ENCODE measurements at places on chromosomes 2 and 18.

- DNase-seq, result no peak
Observed at GRCh38 chr2:152676461-152676860, 40.8 kb downstream of the PRPF40A start.

GRCh38 chr2:39488450-39488849 lies 51.4 kb upstream of the MAP4K3 start:
- DNase-seq, result no peak

DNA sequence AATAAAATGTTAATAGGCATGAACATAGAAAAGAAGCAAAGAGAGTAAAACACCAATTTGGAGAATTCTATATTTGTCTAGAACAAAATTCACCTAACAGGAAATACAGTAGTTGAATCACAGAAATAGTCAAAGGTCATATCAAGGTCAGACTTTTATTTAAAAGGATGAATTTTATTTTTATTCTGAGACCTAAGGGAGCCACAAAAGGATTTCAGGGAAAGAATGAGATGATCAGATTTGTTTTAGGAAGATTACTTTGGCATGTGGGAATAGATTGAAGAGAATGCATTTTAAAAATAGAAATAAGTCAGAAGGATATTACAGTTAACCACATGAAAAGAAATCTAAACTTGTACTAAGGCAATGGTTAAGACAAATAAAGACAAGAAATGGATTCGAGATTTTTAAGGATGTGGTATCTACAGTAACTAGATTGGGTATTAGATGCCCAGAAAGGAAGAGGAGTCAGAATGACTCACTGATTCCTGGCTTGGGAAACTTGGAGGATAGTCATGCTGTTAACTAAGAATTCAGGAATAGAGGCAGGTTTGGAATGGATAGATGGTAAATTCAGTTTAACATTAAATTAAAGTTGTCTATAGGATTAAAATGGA lies 56.0 kb downstream of the METTL4 start:
- DNase-seq, result no peak

- DNase-seq, result no peak
Observed at GRCh38 chr2:240701091-240701735, 9.5 kb downstream of the AQP12A start.

- no peak for DNase-seq
Observed at GRCh38 chr18:6056171-6056910, 161.0 kb upstream of the TMEM200C start.

DNA sequence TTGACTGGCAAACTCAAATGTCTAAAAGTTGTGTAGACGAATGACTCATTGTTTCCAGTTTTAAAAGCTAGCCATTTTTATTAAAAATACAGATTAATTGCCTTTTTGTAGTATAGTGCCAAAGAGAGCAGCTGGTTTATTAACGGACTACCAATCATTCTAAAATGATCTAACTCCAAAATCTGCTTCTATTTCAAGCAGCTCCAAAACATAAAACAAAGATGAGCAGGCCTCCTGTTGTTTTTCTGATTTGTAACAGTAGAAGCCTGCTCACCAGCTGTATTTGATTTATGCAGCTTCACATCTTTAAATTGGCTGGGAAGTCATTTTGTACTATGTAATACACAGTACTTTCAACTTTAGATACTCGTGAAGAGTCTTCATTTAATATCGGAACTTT lies 171.8 kb downstream of the UBR3 start:
- no peak for DNase-seq

- DNase-seq, result no peak
Observed at GRCh38 chr2:10900216-10901109, 11.3 kb upstream of the KCNF1 start.

GRCh38 chr2:192498747-192499146 lies 304.0 kb upstream of the TMEFF2 start:
- no peak for DNase-seq

DNA sequence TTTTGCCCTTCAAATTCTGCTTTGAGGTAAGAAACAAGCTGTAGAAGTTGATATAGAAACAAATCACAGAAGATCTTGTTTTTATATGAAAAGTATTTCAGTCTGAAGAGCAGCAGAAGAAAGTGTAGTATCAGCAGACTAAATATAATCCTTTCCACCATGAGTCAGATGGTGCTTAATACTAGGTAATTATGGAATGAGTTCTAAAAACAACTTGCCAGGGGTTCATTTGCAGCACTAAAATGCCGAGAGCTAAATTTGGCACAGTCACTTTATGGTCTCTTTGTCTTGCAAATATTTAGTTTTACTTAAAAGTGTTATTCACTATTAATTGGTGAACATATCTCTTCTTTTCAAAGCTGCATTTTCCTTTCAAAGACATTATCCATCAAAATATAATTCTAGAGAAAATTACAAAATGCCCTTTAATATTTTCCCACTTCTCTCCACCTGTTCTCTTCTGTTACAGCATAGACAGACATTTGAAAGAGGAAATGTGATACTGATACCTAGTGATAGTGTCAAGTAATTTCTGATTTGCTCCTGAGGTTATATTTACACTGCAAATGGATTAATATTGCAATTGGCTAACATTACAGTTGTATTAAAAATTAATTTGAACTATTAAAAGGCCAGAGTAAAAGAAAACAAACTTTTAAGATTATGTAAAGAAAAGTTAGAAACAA lies 5.3 kb downstream of the MYL1 start:
- DNase-seq, result no peak

GRCh38 chr2:66525606-66526005 lies 90.7 kb downstream of the MEIS1 start:
- no peak for DNase-seq

DNA sequence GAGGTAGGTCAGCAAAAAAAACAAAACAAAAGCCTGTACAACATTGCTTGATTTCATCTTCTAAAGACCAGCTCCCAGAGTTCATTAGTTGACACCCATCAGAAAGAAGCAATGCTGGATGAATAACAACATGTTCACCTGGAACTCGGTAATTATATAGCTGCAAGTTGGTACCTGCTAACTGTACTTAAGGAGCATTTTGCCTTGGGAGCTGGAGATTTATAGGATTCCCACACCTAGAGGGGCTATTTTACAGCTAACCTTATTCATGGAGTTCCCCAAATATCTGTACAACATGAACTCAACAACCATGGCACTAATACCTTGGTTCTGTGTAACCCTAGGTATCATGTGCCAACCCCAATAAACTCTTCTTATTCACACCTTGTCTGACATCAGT lies 281.1 kb upstream of the NCKAP5 start:
- DNase-seq, result no peak

GRCh38 chr18:44062345-44062744 lies 618.3 kb upstream of the SETBP1 start:
- DNase-seq, result no peak

DNA sequence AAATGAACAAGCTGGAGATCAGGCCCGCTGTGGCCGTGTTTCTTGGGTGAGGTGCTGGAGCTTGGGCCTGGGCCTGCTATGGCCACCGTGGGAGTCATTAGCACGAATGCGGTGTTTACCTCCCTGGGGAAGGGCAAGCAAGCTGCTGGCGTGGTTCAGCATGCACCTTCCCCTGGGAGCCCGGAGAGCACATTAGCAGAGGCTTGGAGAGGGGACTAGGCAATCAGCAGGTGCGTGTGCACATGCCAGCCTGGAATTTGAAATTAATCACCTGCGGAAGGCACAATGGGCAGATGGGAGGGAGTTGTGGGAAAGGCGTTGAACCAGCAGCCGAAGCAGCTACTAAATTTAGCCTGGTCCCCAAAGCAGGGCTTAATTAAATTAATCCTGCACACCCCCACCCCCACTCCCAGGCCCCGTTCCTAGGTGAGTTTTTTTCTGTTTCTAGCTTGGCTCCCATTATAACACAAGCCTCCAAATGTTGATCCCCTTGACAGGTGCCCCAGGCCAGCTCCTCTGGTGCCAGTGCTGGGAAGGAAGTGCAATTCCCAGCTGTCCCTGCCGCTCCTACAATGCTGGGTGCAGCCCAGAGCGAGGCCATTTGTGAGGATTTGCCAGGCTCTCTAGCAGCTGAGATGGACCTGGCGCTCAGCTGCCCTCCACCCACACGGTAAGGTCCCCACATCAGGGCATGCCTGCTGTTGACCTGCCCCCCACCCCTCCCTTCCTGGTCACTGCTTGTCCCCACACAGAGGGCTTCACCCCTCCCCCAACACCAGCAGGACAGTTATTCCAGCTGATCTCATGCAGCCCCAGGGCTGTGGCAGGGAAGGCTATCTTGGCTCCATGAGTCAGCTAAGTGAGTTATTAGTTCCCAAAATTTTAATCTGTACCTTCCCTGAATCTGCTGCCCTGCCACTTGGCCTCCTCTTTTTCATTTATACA lies 115.0 kb downstream of the ZBTB7C start:
- DNase-seq, result no peak

- no peak for DNase-seq
Observed at GRCh38 chr18:58576638-58577251, 52.1 kb downstream of the ALPK2 start.
